GM13977 (cell line): ENCODE measurements at places on chromosomes 5 and 9.

GRCh38 chr9:130866474-130866965 lies 30.1 kb downstream of the QRFP start:
- DNase-seq: peak; percentile 45

- no peak for DNase-seq
These were observed 265.7 kb upstream of the KLF4 start for GRCh38 chr9:107755246-107755645.

- no peak for DNase-seq
These were observed 29.4 kb upstream of the ATP6V1G1 start for GRCh38 chr9:114558027-114558675.

- DNase-seq: no peak
These were observed 2.8 kb downstream of the LPCAT1 start for GRCh38 chr5:1520791-1521453.

GRCh38 chr9:22522206-22522740 lies 75.6 kb downstream of the DMRTA1 start:
- DNase-seq: no peak

GRCh38 chr5:76455531-76456133 lies 52.5 kb downstream of the IQGAP2 start:
- DNase-seq: no peak

DNA sequence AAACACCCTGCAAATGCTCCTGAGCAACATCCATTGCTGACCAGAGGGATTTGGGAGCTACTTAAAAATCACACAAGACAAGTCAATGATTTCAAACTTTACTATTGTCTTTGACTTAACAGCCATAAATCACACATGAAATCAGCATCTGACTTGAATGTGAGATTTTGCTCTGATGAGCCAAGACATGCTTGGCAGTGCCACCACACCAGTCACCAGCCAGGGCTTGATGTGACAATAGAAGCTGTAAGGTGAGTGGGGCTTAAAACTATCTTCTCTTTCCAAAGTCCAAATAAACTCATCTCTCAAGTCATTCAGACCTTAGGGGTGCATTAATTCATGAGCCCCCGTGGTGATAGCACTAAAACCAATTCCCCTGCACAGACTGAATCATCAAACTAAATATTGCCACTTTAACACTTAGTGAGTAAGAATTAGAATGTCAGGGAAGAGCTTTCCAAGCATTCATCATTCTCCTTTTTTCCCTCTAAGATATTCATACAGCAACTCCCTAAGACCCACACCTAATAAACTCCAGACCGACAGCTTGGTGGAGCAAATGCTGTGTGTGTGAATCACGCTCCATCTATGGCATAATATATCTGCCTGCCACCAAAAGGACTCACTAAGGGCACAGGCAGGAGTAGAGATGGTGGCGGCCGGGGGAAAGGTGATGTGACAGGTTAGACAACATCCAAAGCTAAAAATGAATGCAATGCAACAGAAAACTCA lies 119.4 kb downstream of the SPOCK1 start:
- DNase-seq: no peak

- DNase-seq: peak; percentile 66
These were observed 4.2 kb downstream of the ADAM19 start for GRCh38 chr5:157571357-157571827.

GRCh38 chr9:95506428-95506677 lies 10.4 kb downstream of the PTCH1 start:
- DNase-seq: no peak

DNA sequence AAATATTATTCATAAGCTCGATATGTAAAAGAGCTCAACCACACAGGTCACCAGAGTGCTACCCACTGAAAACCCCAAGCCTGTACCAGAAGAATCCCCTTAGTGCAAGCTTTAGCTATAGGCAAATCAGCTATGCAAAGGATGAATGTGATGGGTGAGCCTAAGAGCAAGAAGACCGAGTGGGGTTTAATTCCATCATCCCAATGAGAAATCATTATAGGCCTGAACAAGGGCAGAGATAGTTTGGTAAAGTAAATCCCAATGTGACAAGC lies 21.8 kb downstream of the ELOVL7 start:
- DNase-seq: peak; percentile 38

- no peak for DNase-seq
These were observed 218.7 kb downstream of the IRX2 start for GRCh38 chr5:2532809-2533208.

DNA sequence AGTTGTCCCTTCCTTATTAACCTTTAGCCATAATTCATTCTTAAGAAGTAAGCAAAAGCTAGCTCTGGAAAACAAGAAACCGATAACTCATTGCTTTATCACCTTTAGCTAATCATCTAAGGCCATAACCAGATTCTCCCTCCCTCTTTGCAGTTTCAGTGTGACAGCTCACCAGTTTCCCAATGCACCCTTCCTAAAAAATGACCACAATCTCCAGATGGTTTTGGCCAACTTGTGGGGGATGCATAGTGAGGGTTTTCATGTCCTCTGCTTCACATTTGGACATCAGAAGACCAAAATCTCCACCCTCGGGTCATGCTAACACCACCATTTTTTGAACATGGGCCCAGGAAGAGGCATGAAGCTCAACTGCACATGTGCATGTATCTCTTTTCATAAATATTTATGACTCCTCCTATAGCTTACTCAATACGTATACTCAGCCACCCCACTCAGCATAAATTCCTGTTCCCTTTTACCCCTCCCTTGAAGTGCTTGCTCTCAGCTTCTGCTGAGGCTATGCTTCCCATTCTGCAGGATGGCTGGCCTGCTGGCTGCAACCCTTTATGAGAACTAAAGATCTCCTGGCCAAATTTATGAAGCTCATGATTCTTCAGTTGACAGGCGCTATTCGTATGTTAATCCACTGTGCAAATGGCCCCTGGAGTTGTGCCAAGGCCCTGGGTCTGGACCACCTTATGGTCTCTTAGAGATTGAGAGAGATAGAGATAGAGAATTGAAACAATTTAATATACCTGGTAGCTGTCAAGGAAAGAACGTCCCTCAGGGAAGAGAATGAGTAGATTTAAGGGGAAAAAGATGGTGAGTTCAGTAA lies 14.8 kb downstream of the PPP3R2 start:
- no peak for DNase-seq

DNA sequence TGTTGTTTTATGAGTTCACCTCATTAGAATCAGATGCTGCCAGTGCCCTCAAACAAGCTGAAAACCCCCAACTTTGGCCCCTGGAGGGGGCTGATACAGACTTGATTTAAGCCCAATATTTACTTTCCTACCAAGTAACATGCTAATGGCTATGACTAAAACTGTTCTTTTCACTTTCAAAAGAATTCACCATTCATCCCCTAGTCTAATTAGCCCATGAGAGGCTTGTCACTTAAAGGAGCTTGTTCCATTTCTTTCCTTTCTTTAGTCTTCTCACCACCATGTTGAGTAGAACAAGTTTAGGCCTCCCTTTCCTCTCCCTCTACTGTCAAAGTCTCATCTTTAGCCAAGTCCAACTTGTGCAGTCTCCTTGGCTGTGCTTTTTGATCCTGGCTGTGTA lies 50.4 kb downstream of the EPB41L4B start:
- peak; percentile 26 for DNase-seq

DNA sequence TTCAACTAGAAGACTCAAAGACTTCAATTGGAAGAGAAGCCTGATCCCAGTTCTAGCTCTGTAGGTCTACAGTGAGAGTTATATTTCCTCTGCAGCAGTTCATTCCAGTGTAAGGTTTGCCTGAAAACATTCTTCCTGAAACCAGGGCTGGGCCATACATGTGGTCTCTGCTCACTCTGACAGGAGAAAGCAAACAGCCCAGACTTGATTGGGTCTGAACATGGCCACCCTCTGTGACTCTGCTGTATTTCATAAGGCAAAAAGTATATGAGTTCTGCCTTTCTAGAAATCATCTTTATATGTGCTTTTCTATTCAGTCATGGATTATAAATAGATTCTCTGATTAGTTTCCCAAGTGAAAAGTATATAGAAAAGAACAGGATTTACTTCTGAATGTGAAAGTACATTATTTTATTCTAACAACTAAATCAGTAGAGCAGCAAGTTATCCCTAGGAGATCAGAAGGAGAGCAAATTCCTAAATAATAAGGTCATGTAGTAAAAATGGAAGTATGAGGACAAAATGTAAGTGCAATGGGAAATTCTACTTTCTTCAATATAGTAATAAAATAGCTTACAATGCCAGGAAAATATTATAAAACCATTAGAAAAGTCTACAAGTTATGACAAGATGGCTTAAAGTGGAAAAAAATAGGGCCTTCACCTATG lies 144.3 kb downstream of the EFNA5 start:
- no peak for DNase-seq

- DNase-seq: no peak
These were observed 167.9 kb downstream of the DENND1A start for GRCh38 chr9:123761905-123762605.

DNA sequence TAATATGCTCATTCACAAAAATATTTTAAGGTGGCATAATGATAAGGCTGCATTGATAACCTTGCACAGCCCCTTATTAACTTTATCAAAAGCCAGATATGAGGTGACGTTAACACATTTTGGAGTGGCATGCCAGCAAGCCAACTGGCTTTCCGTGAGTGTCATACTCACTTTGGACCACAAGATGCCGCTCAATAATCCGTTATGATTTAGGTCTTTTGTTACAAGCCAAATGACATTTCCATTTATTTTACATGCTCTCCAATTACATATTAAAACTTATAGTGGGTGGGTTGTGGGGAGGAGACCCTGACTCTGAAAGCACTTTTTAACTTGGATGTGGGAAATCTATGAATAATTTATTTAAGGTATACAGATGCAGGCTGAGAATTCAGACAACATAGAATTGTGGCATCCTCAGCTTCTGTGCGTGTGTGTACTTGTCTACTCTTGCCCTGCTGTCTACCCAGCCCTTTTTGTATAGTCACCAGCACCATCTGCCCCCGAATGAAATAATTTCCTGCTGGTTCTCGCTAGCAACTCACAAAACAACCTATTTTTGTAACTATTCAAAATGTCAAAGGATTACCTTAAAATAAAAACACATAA lies 305.1 kb downstream of the PSAT1 start:
- DNase-seq: peak; percentile 23

GRCh38 chr9:130665431-130666392 lies 1.3 kb downstream of the PRDM12 start:
- DNase-seq: peak; percentile 55

DNA sequence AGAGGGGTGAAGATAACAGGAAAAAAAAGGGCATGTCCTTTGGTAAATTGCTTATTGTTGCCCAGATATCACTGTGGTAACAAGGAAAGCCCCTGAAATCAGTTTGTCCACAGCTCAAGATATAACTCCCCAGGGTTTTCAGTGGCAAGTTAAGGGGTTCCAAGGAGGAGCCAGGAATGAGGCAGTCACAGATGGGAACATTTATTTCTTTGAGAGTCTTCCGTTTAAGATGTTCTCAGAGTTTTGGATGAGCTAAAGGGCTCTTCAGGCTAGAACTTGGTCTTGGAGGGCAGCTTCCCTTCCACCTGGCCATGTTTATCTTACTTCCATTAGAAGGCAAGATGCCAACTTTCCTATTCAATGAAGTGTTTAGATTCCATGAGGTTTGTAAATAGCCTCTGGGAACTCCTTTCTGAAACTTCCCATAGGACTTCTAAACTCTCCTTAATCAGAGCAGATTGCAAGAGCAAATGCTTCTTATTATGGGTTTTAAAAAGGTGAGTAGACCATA lies 277.6 kb upstream of the TNC start:
- DNase-seq: no peak

DNA sequence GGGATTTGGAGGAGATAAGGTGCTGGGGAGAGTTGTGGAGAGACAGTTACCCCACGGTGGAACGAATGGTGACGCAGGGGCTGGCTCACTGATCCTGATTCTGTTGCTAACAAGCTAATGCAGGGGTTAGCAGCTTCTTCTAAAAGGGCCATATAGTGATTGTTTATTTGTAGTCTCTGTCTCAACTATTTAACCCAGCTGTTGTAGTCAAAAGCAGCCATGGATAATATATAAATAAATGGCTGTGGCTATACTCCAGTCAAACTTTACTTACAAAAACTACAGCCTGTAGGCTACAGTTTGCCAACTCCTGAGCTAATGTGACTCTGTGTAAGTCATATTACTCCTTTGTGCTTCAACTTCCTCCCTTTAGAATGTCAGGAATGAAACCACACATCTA lies 21.8 kb downstream of the STOM start:
- no peak for DNase-seq

DNA sequence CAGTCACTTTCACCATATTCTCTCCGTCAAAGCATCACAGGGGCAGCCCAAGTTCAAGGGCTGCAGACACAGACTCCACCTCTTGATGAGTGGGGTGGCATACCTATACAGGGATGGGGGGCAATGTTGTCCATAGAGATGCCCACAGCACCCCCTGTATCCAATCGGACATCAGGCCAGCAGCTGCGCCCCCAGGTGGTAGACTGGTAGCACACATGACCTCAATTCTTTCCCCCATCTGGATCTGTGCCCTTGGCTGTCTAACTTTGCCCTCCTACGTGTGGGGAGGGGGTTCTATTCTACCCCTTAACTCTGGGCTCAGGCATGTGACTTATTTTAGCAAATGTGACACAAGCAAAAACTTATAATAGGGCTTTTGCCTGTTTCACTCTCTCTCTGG lies 84.0 kb upstream of the SLC25A48 start:
- DNase-seq: no peak

- no peak for DNase-seq
These were observed 91.3 kb downstream of the CAMSAP1 start for GRCh38 chr9:135815830-135816650.

DNA sequence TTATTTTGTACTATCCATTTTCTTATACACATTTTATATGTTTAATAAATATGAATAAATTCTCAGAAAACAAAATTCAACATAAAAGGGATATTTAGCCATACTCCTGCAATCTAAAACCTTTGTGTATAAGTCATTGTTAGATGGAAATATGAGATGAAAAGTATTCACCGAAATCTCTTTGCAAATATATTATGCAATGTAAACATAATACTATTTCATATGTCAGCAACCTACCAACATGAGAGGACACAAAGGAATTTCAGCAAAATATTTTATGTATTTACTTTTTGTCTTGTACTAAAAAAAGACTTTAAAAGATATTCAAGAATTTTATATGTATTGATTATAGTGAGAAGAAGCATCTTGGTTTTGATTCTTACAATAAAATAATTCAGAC lies 1623.4 kb downstream of the EFNA5 start:
- no peak for DNase-seq

- no peak for DNase-seq
These were observed 37.4 kb downstream of the KCNIP1 start for GRCh38 chr5:170541146-170541769.

DNA sequence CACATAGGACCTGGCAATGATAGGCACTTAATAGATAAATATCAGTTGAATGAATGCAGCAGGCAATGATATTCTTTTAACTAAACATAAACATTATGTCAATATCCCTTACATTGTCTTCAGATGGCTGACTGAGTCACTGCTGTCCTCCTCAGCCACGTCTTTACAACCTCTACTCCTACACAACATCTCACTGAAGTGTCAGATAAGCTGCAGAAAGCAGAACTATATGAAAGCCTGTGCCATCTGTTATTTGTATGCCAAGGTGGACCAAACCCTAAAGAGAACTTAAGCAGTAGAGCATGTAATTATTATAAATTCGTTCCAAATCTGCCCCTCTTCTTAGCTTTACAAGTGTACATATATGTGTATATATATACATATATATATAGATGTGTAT lies 271.2 kb downstream of the RASEF start:
- DNase-seq: no peak
